ENCODE measurements at places on chromosomes 3 and 15. TPM values are rescaled to one million over a fixed set of nuclear protein-coding genes. Genes with fewer than 3 reads are reported as not detected.

Gene CD96
- total RNA-seq: 0.10 TPM

GRCh38 chr3:26721047-26721446 lies 98.5 kb downstream of the LRRC3B start:
- no peak for DNase-seq

Gene SLC15A2
- 1.0 TPM for total RNA-seq

Gene PIERCE2
- 1.4 TPM for total RNA-seq

Measured in foreskin keratinocyte (primary cell).